ENCODE measurements at places on chromosomes 16 and 17.

DNA sequence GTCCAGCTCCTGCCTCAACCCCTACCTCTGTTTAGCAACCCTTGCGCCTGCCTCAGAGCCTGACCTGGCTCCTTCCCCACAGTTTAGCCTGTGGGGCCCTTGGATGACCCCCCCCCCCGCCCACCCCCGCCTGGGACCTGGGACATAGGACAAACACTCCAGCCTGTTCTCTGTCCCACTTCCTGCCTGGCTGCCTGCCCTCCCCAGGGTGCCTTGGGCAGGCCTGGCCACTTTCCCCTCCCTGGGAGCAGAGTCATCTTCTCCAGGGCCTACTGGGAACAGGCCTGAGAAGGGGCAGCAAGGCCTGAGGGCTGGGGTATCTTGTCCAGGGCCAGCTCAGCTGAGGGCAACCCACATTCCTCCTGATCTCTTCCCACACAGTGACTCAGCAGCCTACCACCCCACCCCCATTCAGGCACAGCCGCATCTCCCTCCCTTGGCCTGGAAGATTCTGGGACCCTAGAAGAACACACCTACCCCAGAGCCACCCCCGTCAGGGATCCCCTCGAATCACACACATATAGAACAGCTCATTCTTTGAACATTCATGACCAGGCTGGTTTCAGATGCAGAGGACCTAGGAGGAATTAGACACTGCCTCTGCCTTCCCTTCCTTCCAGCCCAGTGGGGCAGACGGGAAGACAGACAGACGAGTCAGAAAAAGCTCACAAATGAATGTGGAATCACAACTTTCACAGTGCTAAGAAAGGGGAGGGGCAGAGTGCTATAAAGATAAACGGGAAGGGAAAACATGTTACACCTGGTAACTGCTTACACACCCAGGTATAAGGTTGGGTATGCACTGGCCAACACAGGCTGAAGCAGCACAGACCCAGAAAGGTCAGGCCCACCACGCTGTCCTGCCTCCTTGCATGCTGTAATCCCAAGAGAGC, 6.0 kb downstream of the FHOD1 start:
- no peak for DNase-seq

- DNase-seq = no peak
Observed at GRCh38 chr16:58337090-58337444, 42.2 kb upstream of the PRSS54 start.

GRCh38 chr16:28188085-28188916, 23.5 kb downstream of the XPO6 start:
- no peak for DNase-seq

DNA sequence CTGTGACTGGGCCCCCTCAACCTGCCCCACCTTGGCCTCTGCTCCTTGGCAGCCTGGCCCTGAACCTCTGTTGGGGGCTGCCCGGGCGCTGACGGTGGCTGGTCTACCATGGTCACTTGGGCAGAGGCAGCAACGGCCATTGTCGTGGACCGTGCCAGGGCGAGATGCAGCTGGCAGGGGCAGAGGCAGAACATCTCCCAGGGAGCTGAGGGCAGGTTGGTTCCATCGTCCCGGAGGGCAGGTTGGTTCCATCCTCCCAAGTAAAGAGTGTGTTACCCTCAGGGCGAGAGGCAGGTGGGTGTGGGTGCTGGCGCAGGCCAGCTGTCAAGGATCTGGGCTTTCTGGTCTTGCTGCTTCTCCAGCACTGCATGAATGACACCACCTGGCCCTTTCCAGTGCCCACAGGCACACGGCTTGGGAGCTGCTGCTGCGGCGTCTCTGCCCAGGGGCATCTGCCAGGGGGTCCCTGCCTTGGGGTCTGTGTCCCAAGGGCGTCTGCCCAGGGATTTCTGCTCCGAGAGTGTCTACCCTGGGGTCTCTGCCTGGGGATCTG, 12.0 kb downstream of the ACSF3 start:
- DNase-seq = no peak

- peak; percentile 27 for DNase-seq
Observed at GRCh38 chr17:1229349-1229899, 40.8 kb upstream of the BHLHA9 start.

- DNase-seq = no peak
Observed at GRCh38 chr17:48642843-48643696, 16.9 kb upstream of the HOXB9 start.

DNA sequence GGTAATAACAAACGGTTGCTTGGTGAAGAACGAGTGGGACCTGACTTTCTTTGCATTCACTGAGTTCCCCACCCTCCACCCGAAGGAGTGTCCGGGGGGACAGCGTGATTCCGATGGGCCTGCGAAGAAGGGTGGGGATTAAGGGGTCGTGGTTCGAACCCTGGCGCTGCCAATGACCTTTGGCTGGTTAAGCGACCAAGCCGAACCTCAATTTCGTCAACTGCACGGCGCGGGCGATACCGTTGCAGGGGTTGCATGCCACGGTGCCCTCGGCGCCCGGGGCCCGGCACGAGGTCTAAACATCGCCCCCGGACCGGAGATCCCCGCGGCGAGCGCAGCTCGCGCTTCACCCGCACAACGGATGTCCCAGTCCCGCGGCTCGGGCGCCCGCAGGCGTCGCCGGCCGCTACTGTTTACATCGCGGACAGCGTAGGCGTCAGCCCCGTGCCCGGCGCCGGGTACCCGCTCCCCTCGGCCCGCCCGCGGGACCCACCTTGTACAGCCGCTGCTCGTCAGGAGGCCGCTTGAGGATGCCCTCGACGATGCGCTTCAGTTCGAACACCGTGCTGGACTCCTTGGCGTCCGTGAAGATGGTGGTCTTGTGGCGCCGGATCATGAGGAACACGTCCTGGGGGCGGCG, 460 bp downstream of the ELOB start:
- DNase-seq = no peak

DNA sequence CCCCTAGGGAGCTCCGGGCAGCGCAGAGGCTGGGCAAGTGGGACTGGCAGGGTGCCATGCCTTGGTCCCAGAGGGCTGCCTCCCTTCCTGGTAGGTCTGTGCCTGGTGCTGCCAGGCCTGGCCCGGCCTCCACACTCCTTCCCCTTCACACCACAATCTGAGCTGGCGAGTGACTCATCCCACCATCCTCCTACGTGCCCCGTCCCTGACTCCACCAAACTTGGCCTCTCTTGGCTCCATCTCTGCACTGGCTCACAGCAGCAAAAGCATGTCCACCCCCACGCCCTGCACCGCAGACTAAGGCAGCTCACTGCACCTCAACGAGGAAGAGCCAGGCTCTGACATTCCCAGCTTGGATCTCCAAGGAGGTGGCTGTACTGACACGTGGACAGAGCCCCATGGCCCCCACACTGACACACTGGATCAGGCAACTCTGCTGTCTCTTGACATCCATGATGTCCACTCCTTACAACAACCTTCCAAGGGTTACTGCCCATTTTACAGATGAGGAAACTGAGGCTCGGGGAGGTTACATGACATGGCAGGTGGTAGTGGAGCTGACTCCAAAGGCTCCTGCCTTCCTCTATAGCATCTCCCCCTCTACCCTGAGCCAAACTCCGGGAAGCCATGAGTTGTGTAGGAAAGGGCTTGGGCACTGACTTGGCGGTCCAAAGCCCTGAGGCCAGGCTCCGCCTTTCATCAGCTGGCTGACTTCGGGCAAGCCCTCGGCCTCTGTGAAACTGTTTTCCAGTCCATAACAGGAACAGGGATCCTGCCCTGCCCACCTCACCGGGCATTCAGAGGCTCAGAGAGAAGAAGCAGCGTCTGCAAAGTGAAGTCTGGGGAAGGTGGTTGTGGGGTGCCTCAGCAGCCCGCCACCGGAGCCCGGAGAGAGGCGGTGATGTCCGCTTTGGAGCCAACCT, 20.1 kb upstream of the KRT19 start:
- peak; percentile 50 for DNase-seq

- DNase-seq = no peak
Observed at GRCh38 chr16:70410734-70411133, 28.2 kb downstream of the ST3GAL2 start.

GRCh38 chr17:32755045-32755805, 121.7 kb downstream of the MYO1D start:
- no peak for DNase-seq

DNA sequence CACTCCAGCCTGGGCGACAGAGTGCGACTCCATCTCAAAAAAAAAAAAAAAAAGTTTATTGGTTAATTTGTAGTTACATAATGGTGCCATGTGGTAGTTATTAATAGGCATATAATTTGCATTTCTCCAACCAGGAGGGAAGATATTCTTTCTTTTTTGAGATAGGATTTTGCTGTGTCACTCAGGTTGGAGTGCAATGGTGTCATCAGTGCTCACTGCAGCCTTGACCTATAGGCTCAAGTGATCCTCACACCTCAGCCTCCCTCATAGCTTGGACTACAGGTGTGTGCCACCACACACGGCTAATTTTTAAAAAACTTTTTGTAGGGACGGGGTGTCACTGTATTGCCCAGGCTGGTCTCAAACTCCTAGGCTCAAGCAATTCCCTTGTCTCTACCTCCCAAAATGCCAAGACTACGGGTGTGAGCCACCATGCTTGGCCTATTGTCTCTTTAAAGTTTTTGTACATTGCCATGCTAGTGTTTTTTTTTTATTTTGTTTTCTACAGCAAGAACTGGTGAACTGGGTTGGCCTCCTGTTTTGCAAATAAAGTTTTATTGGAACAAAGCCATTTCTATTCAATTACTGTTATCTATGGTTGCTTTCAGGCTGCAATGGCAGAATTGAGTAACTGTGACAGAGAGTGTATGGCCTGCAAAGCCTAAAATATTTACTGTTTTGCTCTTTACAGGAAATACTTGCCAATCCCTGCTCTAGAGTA, 11.9 kb downstream of the SNX29 start:
- no peak for DNase-seq

GRCh38 chr17:11056926-11057325, 184.1 kb upstream of the SHISA6 start:
- DNase-seq = no peak

DNA sequence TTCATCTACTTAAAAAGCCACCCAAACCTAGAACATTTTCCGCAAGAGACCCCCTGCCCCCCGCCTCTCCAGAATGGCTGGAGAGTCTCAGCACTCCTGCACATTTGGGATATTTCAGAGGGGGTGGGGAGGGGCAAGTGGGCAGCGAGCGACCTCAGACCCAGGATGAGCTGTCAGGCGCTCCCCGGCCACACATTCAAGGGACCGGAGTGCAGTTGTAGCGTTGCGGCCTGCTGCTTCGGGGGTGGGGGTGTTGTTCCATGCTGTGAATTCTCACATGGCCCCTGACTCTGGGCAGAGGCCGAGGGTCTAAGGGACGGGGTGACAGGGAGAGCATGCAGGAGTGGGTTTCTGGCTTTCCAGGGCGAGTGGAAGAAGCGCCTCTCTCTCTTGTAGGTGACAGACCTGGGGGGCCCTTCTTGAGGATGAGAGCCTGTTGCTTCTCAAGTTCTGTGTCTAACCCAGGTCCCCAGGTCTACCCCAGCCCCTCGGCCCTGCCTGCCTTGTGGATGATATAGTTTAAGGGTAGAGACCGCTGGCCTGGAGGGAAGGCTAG, 231.2 kb downstream of the SEC14L1 start:
- no peak for DNase-seq

DNA sequence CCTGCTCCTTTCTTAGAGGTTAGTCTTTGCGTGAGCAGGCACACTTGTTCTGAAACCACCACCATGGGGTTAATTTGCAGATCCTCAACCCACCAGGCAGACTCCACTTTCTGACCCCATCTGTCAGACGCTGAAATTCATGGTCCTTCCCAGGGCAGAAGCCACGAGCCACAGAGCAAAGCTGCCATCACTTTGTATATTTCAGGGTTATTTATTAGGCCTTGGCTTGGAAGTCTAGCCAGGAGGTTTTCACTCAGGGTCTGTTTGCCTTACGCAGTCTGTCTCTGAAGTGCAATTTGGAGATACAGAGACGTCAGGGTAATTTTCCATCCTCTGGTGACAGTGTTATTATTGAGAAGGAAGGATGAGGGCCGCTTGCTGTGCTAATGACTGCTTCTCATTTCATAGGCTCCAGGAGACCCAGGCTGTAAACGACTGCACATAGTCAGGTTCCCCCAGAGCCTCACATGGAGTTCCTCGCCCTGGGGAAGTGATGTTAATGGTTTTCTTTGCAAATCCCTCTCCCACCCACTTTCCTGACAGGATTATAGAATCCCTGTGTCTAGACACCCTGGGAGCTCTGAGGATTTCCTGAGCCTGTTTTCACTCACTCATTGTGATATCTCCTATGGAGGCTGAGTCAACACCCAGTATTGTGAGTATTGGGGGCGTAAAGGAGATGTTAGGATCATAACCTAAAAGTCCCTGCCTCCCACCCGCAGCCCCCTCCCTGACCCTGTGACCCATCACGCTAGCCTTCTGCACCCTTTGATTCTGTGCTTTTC, 269.0 kb downstream of the ABCC12 start:
- DNase-seq = no peak

DNA sequence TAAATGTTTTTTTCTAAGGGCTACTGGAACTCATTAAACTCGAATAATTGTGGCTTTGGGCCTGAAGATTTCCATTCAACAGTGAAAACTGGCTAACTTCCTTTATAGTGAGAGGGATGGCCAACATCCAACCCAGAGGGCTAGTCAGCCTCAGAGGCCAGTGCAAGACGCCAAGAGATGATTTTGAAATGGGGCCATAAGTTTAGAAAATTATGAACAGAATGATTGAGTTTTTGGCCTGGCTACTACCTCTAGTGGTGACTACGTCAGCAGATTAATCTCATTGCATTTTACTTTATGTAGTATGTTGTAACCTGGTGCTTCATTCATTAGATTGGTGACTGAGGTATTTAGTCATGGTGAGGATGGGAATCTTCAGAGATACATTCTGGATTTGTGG, 28.4 kb downstream of the HAPSTR1 start:
- DNase-seq = no peak

GRCh38 chr17:77391668-77392375, 251.1 kb downstream of the SEC14L1 start:
- DNase-seq = no peak

GRCh38 chr16:11111150-11111549, 144.9 kb downstream of the SOCS1 start:
- no peak for DNase-seq

DNA sequence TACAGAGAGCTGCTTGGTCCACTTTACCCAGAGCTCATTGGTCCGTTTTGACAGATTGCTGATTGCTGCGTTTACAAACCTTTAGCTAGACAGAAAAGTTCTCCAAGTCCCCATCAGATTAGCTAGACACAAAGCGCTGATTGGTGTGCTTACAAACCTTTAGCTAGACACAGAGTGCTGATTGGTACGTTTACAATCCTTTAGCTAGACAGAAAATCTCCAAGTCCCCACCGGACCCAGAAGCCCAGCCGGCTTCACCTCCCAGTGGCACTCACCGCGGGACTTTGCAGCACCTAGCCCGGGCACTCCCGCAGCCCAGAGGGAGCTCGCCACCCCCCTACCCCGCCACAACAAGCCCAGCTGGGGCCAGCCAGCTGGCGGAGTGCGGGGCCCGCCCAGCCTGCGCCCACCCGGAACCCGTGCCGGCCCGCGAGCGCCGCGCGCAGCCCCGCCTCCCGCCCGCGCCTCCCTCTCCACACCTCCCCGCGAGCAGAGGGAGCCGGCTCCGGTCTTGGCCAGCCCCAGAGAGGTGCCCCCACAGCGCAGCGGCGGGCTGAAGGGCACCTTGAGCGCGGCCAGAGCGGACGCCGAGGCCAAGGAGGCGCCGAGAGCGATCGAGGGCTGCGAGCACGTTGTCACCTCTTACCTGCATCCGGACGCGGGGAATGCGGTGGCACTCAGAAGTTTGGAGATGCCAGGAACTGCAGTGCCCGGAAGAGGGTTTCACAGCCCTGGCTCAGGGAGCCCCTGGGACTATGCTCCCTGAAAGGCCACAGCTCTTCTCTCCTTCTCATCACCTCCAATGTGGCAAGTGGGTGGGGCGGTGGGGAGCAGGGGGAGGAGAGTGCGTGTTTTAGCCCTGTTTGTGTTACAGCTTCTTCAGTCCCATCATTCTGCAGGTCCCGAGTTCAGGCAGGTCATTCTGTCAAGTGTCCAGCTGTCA, 1504.5 kb downstream of the CDH11 start:
- DNase-seq = no peak
